H9 (cell line): ENCODE measurements at places on chromosomes 3 and 15.

GRCh38 chr3:10004960-10005564 is 18.4 kb upstream of the EMC3 start:
- DNase-seq: no peak

- DNase-seq: no peak
Measured at GRCh38 chr15:67190326-67190725, 64.1 kb downstream of the AAGAB start.

- no peak for DNase-seq
Measured at GRCh38 chr3:179942553-179943075, 94.1 kb downstream of the PEX5L start.

DNA sequence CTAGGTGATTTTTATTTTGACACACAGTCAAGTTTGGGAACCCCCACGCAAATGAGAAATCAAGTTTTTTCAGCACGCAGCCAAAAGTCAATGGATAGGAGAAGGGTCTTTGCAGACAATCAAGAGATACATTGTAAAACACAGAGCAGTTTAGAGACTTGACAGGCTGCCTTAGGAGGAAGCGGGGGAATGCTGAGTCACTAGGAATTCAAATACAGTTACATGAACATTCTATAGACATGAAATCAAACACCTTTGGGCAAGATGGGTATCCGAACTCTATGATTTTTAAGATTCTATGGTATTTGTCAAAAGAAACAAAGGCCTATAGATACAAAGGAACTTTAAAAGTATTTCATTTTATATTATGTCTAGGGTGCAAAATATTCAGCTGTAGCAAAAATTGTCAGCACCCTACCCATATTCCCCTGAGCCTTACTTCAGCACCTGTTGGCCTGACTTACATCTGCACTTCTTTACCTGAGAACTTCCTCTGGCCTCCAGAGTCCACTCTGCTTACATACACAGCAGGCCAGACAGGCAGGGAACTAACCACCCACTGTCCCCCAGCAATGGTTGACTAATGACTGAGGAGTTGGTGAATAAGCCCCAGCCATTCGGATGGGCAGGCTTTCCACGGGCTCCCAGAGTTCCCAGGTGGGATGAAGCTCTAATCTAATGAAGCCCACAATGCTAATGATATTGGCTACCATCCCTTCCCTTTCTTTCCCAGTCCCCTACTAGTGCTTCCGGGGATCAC is 289.3 kb upstream of the RORA start:
- no peak for DNase-seq

GRCh38 chr3:73568371-73568862 is 56.3 kb downstream of the PDZRN3 start:
- DNase-seq: no peak

GRCh38 chr3:15616053-15616452 is 14.5 kb downstream of the BTD start:
- no peak for DNase-seq

GRCh38 chr3:120170223-120170622 is 76.0 kb upstream of the GSK3B start:
- DNase-seq: no peak

GRCh38 chr3:30924763-30925162 is 30.3 kb upstream of the GADL1 start:
- no peak for DNase-seq

DNA sequence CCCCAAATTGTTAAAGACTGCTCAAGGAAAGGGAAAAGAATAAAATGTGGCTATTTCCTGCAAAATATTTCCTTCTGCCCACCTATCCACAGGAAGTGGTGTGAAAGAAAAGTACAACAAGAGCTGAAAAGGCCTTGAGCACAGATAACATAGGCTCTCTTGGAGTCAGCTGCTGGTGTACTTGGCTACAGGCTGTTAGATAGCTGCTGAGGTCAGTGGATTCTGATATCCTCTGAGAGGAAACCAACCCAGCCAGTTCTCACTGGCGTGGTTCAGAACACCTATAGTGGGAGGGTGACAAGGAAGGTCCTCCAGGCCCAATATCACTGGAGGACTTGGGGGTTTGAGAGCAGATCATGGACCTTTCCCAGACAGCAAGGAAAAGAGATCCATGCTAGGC is 124.4 kb upstream of the GAP43 start:
- no peak for DNase-seq

GRCh38 chr3:107235193-107235927 is 141.9 kb upstream of the CCDC54 start:
- no peak for DNase-seq

DNA sequence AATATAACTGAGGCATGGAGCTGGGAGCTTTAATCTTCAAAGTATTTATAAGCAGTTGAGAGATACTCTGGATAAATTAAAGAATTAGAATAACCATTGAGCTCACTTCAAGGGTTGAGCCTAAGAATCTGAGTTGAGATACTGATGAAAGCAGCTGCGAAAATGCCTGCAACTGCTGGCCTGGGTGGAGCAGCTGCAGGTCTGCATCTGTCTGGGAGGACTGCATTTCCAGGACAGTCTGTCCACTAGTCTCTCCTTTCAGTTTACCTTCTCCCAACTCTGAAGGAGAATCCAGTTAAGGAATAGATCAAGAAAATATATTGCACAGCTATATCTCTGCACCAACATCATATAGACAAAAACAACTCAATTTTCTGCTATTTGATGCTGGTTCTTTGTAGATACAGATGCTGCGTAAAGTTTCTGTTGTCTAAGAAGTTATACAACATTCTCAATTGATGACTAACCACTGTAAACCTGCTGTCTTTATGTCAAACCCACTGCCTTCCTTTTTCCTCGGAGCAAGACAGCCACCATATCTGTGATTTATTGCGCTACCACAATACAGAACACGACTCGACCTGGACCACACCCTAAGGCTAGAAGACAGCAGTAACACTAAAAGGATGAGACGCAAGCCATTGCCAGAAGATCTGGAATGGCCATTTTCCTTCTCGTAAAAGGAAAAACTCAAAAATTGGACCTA is 245.1 kb downstream of the MAGI1 start:
- DNase-seq: no peak

GRCh38 chr3:181753391-181753790 is 41.7 kb downstream of the SOX2 start:
- DNase-seq: no peak

GRCh38 chr3:94716326-94717018 is 653.6 kb downstream of the NSUN3 start:
- no peak for DNase-seq

- DNase-seq: no peak
Measured at GRCh38 chr3:174355505-174355904, 503.6 kb upstream of the NAALADL2 start.

DNA sequence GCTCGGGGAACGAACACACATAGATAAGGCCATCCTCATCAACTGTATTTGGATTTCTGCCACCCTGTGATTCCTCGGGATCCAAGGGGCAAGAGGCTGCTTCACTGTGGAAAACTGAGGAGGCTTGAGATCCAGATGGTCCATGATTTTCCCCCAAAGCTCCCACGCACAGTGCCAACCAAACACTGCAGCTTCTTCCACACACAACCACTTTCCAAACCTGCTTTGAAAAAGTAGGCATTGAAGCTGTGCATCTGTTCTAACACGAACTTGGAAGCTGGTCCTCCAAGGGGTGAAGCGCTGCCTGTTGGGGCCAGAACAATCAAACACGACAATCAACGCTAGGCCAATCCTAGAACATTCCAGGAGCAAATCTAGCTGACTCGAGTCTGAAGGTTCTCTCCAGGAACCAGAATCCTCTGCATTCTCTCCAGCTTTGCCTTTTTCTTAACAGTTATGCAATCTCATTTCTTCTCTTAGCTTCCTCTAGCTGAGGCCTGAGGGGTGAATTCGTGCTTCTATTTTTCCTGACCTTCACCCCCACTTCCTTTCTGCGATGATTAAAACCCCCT is 104.4 kb downstream of the LRRK1 start:
- DNase-seq: peak; percentile 9

GRCh38 chr3:48957006-48957705 is 32.9 kb upstream of the P4HTM start:
- DNase-seq: no peak

- DNase-seq: peak; percentile 84
Measured at GRCh38 chr15:26767169-26767670, 5.6 kb downstream of the GABRB3 start.

DNA sequence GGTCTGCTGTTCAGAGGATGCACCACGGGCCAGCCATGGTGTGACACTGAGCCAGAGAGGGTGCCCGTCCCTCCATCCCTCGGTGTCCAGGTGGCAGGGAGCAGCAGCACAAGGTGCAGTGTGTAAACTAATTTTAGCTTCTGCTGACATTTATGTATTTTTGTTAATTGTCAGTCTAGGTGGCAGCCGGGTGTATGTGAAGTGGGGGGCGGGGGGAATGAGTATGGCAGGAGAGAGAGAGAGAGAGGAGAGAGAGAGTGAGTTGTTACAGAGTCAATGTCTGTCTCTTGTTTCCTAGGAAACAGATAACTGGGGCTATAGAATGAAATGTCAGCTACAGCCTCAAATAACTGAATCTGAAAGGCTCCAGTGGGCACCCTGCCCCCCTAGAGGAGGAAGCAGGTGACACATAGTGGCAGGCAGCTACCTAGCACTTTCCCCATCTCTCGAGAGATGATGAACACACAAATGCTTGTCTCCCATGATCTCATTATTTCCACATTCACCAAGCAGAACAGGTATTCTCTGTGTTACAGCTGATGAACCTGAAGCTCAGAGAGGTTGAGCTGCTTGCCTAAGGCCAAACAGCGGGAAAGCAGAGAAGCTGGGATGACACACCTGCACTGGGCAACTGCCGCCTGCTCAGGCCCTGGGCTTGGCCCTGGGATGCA is 24.7 kb downstream of the RASGRF1 start:
- no peak for DNase-seq

DNA sequence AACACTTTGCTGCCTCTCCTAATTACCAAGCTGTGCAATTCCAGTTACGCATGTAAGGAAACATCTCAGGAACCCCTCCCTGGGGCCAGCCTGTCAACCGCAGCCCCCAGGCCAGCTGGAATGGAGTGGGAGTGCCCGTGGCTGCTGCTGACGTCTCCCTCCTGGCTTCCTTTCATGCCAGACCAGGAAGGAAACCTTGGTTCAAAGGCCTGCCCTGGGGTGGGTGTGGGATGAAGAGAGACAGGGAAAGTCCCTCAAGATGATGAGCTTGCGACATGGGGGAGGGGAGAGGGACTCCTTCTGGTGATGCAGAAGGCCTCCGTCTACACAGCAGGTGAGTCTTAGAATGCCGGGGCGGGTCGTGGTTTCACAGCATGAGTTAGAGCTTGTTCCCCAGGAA is 11.4 kb upstream of the CYP11A1 start:
- peak; percentile 25 for DNase-seq

- DNase-seq: peak; percentile 69
Measured at GRCh38 chr15:40594429-40594836, 384 bp downstream of the KNL1 start.

GRCh38 chr15:100265641-100266035 is 76.1 kb downstream of the ADAMTS17 start:
- DNase-seq: no peak

DNA sequence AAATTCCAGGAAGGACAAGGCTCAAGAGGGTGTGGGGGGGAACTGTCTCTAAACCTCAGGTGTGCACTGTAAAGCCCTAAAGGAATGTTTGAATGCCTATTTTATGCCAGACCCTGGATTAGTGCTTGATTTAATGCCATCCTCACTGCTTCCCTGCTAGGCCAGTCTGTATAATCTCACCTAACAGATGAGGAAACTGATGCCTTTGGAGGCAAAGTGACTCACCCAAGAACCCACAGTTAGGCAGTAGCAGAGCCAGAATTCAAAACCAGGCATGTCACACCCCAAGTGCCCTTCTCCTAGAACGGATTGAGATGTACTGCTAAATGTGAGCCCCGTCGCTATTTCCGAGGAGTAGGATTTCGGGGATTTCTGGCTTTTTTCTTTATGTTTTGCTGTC is 7.8 kb downstream of the CAMK1 start:
- no peak for DNase-seq

DNA sequence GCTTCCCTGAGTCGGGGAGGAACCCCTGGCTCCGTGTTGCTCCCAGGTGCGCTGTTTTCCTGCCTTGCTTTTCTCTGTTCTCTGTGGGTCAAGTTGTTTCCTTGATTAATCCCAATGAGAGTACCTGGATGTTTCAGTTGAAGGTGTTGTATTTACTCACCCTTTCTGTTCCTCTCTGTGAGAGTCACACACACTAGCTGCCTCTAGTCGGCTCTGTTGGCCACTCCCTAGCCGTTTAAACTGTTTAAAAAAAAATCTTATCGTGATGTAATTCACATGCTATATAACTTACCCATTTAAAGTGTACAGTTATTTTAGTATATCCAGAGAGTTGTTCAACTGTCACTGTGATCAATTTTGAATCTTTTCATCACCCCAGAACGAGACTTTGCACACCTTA is 74.0 kb downstream of the AKAP13 start:
- DNase-seq: no peak

DNA sequence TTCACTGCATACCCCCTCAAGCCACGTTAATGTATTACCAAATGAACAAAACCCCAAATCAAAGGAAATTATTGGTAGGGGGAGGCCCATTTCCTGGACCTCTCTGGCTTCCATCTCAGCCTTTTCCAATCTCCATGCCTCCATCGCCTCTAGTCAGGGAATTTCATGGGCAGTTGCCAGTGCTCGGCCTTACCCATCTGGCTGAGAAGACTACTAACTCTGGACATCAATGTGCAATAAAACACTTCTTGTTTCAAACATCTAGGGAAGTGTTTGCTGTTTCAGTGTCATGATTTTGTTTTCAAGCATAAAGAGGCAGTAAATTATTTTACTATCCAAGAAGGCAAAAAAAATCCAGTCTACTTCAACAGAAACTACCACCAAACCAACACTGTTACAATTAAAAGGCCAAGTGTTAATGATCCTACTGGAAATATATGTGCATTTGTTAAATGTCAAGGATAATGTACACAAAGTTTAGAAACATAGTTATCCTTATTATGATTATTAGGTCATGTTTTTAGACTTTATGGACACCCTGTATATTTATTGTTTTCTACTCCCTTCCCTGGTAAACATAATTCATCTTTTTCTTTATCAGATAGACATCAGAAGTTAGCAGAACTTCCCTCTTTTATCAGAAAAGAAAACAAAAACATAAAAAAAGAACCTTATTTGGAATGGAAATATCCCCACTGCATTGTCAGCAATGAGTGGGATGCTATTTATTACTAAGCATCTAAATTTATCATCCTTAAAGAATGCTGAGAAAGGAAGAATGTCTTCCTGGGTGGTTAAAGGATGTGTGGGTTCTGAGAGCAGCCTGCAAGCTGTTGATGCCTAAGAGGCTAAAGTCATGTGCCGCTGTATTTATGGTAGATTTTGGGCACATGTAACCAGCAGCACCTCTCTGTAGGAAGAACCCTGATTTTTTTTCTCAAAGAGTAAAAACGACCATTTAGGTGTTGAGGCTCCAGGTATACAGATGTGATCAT is 15.2 kb downstream of the LDHAL6B start:
- DNase-seq: no peak

DNA sequence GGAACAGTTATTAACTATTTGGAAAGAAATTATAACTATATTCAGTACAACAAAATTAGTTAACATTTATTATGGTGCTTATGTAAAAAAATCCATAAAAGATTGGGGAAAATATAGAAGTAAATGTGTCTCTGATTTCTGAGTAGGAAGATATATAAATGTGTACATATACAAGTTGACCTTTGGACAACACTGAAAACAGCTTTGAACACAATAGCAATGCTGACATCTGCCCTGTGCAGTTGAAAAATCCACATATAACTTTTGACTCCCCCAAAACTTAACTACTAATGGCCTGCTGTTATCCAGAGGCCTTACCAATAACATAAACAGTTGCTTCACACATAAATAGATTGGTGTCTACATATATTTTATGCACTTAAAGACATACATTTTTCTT is 12.3 kb downstream of the TIMMDC1 start:
- DNase-seq: no peak
